ENCODE measurements at places on chromosomes 3 and 15.

GRCh38 chr3:174424656-174425055 lies 434.5 kb upstream of the NAALADL2 start:
- no peak for DNase-seq

DNA sequence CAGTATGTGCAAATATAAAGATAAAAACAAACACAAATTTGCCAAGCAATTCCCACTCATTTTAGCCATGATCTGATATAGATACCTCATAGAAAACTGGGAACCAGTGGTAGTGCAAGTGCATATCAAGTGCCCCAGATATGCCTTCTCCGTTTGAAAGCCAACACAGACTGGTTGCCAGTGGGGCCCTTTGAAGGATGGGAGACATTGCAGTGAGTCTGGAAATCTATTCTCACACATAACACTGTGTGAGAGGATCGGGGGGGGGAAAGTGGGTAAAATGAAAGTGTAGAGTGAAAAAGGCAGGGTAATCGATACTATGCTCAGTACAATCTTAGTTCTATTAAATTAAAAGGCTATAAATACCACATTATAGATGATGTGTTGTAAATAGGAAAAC lies 83.0 kb downstream of the CBLB start:
- no peak for DNase-seq

DNA sequence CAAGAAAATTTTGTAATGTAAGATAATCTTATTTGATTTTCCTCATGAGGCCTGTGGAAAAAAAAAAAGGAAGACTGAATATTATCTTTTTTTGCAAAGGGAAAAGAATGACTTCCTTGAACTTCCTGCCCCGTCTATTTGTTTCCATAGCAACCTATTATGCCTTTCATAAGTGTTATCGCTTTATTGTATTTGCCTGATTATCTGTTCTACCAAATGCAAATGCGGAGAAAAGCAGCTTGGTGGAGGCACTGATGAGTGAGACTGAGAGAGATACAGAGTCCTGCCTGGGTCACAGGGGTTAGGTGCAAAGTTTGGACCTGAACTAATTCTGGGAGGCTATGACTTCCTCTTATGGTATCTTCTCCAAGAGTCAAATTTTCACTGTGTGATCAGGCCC lies 334.0 kb upstream of the KCNMB2 start:
- no peak for DNase-seq

DNA sequence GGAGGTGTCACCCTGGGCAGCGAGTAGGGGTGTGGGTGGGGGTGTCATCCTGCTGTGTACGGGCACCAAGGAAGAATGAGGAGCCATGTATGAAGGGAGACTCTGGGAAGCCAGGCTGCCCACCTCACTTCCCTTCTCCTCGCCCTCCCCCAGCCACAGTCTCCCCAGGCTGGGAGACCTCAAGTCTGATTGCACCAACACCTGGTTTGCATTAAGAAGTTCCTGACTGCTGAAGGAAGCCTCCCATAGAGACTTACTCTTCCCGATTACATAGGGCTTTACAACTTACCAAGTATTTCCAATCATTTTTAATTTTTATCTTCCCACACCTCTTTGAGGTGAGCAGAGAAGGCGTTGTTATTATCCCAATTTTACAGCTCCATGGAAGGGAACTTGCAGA lies 29.5 kb upstream of the SMAD3 start:
- DNase-seq, result no peak

DNA sequence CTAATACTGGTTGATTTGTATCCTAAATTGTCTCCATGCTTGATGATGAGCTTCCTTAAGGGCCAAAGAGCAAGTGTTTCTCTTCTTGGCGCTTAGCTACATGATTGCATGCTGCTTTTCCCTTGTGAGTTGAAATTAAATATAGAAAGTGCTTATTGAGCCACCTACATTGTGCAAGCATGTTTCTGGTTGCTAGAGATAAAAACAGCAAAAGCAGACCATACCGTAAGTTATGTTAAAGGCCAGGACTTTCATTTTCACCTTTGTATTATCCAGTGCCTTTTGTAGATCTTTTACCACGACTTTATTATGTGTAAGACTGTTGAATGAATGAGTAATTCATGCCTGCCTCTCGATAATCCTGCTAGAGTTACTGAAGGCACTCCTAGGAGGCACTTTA lies 41.9 kb upstream of the CCNB2 start:
- DNase-seq, result no peak

- no peak for DNase-seq
These were observed 173.0 kb downstream of the EBLN2 start for GRCh38 chr3:73234354-73235014.

GRCh38 chr3:30805695-30806094 lies 88.8 kb downstream of the GADL1 start:
- no peak for DNase-seq

- DNase-seq, result no peak
These were observed 3.8 kb downstream of the PRR23E start for GRCh38 chr3:127196466-127197299.

GRCh38 chr15:48541341-48542278 lies 103.9 kb downstream of the FBN1 start:
- DNase-seq, result no peak

- DNase-seq, result no peak
These were observed 43.0 kb downstream of the RAB8B start for GRCh38 chr15:63232405-63232804.

GRCh38 chr3:42101048-42101447 lies 9.9 kb downstream of the TRAK1 start:
- no peak for DNase-seq

- no peak for DNase-seq
These were observed 58.3 kb downstream of the BOC start for GRCh38 chr3:113269661-113270060.

DNA sequence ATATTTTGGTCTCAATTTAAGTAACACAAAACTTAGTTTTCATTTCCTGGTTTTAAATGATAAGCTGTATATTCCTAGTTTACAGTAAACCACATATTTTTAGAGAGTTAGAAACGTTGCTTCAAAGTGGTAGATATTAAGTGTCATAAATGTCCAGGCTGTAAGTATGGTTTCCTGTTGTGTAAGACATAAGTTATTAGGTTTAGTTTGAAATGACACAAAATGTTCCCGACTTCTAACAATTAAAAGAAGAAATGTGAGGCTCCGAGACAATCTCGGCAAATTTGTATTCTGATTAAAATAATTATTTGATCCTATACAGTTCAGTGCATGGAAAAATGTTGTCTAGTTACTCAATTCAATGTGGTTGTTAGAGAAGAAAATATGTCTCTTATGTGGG lies 387.3 kb downstream of the EPHA3 start:
- no peak for DNase-seq

- no peak for DNase-seq
These were observed 55.8 kb downstream of the DZIP3 start for GRCh38 chr3:108645364-108645763.

DNA sequence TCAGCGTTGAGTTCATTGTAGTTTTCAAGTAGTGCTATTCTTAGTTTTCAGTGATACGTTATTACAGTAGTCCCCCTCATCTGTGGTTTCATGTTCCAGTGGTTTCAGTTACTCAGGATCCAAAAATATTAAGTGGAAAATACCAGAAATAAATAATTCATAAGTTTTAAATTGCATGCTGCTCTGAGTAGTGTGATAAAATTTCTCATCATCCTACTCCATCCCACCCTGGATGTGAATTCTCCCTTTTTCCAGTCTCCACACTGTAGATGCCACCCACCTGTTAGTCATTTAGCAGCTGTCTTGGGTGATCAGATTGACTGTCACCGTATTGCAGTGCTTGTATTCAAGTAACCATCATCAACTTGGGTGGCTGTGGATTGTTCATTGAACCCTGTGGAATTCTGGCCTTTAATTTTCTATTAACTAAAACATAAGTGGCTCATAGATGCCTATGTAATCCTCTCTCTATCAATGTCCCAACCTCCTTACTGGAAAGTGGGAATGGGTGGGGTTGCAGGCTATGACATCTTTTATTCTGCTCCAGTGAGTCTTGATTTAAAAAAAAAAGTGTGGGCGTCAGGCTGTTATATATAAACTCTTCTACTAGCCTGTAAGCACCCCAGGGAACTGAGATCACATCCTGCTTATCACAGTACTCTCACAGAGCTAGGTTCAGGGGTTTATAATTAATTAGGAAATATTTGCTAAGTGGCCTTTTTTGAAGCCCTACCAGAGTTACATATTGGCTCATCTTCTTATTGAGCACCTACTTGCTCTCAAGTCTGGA lies 97.5 kb downstream of the CFAP20DC start:
- no peak for DNase-seq

DNA sequence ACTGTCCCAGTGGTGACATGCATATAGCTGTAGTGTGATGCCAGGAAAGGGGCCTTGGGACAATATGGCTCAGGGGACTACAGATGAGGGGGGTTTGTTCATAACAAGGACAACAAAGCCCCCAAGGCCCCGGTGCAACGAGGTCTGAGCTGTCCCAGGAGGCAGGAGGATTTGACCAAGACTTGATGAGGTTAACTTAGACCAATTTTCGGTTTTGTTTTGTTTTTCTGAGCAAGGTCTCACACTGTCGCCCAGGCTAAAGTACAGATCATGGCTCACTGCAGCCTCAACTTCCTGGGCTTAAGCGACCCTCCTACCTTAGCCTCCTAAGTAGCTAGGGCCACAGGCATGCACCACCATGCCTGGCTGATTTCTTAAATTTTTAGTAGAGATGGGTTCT lies 23.8 kb downstream of the EFCAB12 start:
- no peak for DNase-seq

DNA sequence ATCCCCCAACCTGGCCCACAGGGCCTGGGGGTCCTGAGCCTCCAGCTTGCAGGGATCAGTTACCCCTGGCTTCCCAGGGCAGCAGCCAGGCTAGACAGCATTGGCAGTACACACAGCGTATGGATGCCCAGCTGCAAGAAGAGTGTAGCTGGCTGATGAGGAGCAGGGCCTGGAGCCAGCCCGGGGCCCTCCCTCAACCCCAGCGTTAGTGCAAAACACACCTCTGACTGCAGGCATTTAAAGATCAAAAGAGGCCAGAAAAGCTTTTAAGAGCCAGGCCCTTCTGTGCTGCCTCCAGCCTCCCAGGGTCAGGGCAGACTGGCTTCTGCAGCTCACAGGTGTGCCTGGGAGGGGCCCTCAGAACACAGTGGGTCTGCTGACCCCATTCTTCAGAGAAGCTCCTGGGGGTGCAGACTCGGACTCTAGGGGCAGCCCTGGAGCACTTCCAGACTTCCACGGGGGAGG lies 110.6 kb downstream of the ETFA start:
- DNase-seq, result no peak

DNA sequence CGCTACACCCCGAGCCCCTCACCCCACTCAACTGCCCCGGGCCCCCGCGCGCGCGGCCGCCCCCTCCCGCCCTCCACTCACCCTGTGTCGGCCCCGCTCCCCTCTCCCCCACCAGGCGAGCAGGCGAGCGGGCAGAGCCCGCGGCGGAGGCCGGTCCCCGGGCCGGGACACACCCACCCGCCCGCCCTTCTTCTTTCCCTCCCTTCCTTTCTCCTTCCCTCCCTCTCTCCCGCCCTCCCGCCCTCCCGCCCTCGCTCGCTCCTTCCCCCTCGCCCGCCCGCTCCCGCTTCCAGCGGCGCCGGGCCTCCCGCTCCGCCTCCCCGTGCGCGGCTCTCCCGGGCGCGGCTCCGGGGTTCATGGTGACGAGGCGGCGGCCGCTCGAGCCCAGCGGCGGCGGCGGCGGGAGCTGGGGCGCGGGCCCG lies at the start of gene CTDSPL:
Gene CTDSPL (plus strand): TSS at position 261 of the 422 bp plus-strand sequence. CDS start 320 bp downstream, outside the sequence.
- DNase-seq, result peak; percentile 44

DNA sequence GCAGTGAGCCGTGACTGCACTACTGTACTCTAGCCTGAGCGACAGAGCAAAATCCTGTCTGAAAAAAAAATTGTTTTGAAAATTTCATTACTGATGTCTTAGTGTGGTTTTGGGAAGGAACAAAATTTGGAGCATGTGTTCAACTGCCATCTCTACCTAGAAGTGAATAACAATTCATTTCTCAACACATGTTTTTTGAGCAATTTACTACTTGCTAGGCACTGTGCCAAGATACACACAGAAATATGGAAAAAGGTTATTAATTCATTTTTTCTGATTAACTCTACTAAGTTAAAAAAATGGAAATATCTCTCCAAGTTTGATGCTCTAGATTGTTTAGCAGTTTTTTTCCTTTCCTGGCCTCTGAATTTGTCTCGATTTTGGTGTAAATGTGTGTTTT lies 5.2 kb upstream of the TCF12 start:
- no peak for DNase-seq

GRCh38 chr15:101669744-101670143 lies 17.6 kb upstream of the TM2D3 start:
- DNase-seq, result no peak

DNA sequence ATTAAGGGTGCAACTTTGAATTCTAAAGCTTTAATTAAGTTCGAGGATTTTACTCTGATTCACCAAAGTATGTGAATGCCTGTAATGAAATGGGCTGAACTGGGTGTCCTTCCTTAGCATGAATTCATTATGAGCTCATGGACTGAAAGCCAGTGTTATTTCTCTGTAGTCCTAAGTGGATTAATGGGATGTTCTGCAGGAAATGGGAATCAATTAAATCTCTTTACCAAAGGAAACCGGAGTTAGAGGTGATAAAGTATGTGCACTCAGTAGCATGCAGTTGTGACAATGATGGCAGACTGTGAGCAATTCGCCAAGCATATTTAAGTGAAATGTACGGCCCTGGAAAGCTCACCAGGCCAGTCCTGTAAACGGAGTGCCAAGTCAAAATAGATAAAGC lies 138.7 kb downstream of the CHL1 start:
- no peak for DNase-seq

GRCh38 chr15:68176601-68177000 lies 28.5 kb downstream of the CALML4 start:
- DNase-seq, result no peak

DNA sequence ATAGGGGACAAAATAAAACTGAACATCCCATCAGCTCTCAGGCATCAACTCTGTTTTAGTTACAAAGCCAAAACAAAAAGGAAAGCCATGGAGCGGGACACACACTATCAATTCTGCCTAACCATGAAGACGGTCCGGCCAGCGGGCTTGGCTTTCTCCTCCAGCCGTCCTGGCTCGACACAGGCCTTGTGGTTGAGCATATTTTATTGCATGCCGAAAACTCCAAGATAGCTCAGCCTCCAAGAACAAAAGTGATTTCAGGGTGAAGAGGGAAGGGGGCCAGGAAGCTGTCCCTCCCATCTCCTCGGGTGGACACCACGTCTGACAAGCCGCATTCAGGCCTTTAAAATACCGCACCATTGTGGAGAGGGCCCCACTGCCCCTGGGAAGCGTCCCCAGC lies 31.2 kb downstream of the WNT5A start:
- no peak for DNase-seq

- DNase-seq, result no peak
These were observed 78.3 kb upstream of the TBC1D5 start for GRCh38 chr3:17820704-17821103.

DNA sequence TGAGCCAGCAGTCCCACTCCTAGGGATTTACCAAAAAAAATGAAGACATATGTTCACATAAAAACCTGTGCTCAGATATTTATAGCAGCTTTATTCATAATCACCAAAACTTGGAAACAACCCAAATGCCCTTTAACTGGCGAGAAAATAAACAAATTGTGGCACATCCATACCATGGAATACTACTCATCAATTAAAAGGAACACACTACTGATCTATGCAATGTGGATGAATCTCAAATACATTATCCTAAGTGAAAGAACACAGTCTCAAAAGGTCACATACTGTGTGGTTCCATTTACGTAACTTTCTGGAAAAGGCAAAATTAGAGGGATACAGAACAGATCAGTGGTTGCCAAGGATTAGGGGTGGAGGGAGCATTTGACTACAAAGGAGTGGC lies 394.5 kb downstream of the SHQ1 start:
- DNase-seq, result no peak

Data from activated CD4-positive, alpha-beta T cell treated with anti-CD3 and anti-CD28 coated beads for 36 hours (primary cell).